Sigmoid colon (tissue), 7 donors: ENCODE measurements at places on chromosomes 16 and 17. TPM values are rescaled to one million over a fixed set of nuclear protein-coding genes. Genes with fewer than 3 reads are reported as not detected.

GRCh38 chr17:14033166-14033565 is 36.1 kb upstream of the COX10 start:
- no peak for DNase-seq

- no peak for DNase-seq
Measured at GRCh38 chr17:82577300-82577699, 57.8 kb downstream of the FOXK2 start.

DNA sequence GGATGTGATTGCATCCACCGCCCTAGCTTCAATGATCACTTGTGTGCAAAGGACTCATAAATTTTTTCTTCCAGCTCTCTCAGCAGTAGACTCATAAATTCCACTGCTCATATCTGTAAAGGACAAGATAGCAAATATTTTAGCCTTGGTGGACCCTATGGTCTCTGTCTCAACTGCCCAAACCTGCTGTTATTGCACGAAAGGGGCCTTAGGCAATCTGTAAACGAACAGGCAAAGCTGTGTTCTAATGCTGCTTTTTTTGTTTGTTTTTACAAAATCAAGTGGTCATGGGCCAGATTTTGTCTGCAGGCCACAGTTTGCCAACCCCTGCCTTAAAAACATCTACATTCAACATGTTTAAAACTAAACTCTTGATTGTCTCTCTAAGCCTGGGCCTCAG is 34.1 kb downstream of the FAM20A start:
- no peak for DNase-seq

GRCh38 chr17:78343543-78344201 is 16.2 kb downstream of the SOCS3 start:
- no peak for DNase-seq

Gene MFSD6L
- total RNA-seq, result not detected

Gene NPIPA7
- total RNA-seq, result 2.6 TPM

Gene KRT33A
- not detected for total RNA-seq
